Left lobe of liver (tissue), 2 donors: ENCODE measurements at places on chromosomes 13 and 19.

DNA sequence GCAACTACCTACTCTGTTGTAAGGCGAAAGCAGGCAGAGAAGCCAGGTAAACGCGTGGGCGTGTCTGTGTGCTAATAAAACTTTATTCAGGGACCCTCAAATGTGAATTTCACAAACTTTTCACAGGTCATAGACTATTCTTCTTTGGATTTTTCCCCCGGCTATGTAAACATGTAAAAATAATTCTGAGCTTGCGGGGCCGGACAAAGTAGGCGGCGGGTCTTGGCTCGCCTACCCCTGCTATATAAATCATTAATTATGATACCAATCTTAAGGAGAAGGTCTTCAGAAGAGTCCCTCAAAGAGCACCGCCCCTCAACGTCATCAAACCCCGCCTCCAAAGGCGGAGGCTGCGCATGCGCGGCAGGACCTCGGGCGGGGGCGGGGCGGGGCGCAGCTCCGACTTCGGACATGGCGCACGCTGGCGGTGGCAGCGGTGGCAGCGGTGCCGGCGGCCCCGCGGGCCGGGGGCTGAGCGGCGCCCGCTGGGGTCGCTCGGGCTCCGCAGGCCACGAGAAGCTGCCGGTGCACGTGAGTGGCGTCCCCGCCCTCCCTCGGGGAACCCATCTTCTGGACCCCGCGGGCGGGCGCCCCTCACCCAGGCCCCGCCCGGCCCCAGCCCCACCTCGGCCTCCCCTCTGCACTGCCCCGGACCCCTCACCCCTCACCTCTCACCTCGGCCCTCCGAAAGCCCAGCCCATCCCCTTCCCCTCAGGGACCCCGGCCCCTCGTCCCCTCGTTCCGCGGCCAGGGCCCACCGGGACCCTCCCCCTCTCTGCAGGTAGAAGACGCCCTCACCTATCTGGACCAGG lies at the start of gene SIN3B:
Gene SIN3B, plus strand, starts transcription at position 389 of the 812 bp plus-strand sequence. Its CDS starts 23 bp downstream, at position 412.
- DNase-seq = peak; percentile 87

DNA sequence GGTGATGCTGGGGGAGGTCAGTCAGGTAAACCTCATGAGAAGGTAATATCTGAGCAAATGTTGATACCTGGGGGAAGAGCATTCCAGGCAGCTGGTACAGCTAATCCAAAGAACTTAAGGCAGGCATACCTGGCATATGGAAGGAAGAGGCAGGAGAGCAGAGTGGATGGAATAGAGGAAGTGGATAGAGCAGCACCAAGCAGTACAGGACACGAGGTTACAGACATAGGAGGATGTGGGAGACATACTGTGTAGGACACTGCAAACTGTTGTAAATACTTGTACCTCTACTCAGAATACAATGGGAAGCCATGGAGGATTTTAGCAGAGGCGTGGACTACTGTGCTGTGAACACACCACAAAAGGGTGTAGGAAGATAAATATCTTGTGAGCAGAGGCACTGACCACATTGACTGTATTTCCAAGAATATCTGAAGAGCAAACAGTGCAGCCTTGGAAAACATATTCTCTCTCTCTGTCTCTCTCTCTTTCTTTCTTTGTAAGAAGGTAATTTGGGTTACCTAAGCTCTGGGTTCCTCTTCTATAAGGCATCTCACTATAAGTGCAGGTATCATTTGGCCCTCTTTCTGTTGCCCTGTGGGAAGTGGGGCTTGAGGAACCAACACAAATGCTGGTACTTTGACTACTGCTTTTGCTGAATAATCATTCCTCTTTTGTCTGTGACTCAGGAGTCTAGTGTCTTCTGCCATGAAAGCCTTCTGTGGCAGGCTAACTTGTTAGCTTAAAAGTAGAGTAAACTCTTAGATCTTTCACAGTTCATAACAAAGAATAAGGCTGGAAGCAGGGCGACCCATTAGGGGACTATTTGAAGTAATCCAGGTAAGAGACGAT lies 238.0 kb downstream of the VWA8 start:
- DNase-seq = no peak

DNA sequence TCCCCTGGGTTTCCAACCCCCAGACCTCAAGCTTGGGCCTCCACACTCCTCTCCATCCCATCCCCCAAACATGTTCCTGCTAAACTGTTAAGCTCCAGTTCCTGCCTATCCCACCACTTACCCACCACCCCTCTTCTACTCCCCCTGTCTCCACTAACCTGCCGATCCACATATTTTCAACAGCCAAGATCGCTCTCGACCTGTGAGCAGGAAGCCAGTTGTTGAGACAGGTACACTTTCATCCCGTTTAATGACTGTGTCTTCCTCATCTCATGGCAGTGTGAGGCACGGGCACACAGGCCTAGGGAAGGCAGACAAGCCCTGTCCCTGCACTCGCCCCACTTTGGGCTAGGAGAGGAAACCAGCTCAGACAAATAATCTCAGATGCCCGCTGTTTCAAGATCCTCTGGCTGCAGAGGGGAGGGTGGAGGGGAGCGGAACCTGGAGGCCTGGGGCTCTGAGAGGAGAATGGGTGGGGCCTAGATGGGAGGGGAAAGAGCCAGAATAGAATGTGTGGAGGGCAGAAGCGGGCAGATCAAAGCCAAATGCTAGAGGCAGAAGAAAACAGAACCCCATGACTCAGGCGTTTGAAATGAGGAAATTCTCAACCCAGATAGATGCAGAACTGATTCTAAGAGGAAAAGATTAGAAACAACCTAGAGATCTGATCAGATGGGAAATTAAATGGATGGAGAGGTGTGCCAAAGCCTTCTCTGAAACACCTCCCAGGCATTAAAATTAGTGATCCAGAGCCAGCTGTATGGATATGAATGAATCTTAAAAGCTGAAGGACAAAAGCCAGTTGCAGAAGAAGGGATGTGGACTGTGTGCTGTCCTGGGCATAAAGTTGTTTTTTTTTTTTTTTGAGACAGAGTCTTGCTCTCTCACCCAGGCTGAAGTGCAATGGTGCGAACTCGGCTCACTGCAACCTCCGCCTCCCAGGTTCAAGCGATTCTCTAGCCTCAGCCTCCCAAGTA lies 16.9 kb upstream of the CYP2S1 start:
- DNase-seq = no peak

DNA sequence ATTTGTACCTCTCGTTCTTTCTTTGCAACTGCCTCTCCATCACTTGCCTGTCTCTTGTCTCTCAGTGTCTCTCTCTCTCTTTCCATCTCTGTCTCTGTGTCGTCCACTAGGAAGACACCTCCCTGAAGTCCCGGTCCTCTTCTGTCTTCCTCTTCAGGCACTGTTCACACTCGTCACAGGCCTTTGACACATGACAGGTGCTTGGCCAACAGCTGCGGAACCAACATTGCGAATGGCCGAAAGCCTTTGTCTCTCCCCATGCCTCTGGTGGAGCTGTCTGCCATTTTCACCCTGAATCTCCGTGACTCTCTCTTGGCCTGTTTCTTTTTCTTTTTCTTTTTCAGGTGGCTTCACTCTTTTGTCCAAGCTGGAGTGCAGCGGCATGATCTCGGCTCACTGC lies 2.8 kb downstream of the HIPK4 start:
- DNase-seq = no peak

- DNase-seq = no peak
Measured at GRCh38 chr13:25847635-25848626, 203.9 kb downstream of the SHISA2 start.

DNA sequence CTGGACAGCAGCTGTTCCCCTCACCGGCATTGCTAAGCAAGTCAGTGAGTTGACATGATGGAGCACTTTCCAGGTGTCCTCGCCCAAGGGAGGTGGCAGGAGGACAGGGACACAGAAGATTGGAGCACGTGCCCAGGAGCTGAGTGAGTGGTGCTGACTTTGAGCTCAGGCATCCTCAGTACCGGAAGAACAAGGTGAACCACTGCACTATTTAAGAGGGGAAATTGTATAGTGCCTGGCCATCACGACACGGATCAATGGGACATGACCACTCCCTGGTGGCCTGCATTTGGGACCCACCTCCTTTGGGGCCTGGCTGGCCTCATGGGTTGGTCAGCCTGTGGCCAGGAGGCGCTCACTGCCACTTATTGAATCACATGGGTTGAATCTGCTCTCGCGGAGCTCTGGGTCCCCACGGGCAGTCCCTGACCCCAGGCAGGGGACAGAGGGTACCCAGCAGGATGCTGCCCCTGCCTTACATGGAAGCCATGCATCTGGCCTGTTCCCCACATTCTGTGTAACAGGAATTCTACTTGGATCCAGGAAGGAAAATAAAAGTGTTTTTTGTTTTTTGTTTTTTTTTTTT lies 206.9 kb upstream of the ZNF536 start:
- no peak for DNase-seq

DNA sequence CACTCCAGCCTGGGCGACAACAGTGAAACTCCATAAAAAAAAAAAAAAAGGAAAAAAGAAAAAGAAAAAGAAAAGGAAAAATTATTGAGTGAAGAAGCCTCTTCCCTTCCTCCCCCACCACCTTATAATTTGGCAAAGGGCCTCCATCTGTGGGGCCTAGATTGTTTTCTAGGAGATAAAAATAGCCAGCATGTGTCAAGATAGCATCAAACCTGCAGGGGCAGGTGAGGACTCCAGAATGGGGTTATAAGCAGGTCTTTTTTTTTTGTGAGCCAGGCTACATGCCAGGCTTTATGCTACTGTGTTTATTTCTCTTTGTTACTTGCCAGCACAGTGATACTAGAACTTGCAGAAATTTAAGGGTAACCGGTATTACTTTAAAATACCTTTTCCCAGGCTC lies 11.7 kb upstream of the TRIM13 start:
- no peak for DNase-seq

DNA sequence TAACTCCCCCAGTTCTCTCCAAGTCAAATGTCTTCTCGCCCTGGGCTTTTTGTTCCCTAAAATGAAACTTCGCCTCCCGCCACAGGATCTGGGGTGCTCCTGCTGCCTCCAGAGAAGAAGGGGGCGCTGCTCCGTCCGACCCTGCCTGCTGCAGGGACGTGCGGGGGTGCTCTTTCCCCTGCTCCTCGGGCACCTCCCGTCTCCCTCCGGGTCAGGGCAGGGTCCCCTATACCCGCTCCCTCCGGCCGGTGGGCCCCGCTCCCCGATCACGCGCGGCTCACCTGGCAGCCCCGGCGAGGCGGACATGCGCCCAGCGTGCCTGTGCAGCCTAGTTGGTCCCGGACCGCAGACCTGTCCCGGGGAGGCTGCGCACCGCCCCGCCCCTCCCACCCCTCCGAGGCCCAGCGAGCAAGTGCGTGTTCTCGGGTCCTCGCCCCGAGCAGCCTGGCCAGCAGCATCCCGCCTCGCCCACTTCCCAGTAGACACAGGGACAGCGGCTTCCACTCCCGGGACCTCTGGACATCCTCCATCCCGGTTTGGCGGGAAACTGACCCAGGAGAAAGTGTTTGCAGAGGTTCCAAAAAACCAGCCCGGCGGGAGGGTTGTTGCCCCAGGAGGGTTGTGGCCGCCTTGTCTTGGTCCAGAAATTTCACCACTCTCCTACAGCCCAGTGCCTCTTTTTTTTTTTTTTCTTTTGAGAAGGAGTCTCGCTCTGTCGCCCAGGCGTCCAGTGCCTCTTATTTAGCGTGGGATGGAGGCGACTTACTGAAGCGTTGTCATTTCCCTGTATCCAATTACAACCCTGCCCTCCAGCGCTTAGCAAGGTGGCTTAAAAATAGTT lies at the start of gene OXGR1:
Gene OXGR1, minus strand, starts transcription at position 460 of the 841 bp plus-strand sequence. CDS start 6,717 bp downstream, outside the sequence.
- DNase-seq = no peak

DNA sequence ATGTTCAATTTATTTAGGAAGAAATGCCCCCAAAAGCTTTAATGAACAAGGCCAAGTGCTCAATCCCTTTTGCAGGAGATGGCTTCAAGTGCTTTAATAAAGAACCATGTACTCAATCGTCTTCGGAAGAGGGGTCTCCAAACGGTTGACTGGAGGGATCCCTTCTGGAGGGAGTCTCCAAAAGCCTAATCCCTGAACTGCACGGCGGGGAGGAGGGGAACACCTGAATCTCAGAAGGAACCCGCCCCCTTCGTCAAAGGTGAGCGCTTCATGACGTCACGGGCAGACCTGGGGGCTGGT lies 505 bp downstream of the PAF1 start:
- no peak for DNase-seq

GRCh38 chr19:58317476-58318072 lies 9.2 kb upstream of the ZSCAN22 start:
- DNase-seq = no peak

DNA sequence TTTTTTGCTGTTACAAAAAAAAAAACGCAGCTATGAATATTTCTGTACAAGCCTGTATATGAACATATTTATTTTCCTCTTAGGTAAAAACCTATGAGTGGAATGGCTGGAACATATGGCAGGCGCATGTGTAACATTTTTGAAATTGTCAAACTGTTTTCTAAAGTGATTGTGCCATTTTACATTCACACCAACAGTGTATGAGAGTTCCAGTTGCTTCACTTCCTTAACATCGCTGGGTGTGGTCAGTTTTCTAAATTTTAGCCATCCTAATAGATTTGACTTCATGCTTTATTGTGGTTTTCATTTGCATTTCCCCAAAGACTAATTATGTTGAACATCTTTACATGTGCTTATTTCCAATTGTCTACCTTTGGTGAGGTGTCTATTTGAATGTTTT lies 306.8 kb downstream of the KCNRG start:
- no peak for DNase-seq

DNA sequence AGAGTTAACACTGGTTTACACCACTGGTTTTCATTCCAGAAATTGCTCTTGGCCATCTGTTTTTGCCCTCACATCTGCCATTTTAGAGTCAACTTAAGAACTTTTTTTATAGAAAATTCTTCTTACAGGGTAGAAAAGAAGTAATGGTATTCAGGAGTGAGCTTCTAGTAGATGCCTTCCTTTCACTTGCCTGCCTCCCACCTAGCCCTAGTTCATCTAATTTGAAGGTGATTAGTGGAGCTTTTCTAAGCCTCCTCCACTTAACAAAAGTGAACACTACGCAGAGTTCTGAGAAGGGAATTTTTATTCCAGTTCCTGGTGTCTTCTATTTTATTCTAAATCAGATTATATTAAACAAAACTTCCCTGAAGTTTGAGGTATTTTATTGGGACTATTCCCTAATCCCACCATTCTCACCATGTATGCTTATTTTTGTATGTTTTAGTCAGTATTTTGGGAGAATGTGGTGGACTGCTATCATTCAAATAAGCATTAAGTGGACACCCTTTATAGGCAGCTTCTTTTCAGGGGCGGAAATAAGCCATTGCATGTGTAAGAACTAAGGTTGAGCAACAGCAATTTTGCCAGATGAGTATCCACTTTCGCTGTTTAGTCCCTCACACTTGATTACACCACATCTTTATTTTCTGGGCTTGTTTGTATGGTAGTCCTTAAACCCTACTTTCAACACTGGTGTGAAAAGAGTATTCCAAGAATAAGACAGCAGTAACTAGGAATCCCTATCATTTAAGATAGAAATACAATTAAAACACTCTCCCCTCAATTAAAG lies 156.9 kb downstream of the ENOX1 start:
- no peak for DNase-seq

GRCh38 chr13:49821216-49822009 lies 28.9 kb upstream of the KPNA3 start:
- DNase-seq = no peak
